ENCODE measurements at places on chromosomes 12 and 14.

DNA sequence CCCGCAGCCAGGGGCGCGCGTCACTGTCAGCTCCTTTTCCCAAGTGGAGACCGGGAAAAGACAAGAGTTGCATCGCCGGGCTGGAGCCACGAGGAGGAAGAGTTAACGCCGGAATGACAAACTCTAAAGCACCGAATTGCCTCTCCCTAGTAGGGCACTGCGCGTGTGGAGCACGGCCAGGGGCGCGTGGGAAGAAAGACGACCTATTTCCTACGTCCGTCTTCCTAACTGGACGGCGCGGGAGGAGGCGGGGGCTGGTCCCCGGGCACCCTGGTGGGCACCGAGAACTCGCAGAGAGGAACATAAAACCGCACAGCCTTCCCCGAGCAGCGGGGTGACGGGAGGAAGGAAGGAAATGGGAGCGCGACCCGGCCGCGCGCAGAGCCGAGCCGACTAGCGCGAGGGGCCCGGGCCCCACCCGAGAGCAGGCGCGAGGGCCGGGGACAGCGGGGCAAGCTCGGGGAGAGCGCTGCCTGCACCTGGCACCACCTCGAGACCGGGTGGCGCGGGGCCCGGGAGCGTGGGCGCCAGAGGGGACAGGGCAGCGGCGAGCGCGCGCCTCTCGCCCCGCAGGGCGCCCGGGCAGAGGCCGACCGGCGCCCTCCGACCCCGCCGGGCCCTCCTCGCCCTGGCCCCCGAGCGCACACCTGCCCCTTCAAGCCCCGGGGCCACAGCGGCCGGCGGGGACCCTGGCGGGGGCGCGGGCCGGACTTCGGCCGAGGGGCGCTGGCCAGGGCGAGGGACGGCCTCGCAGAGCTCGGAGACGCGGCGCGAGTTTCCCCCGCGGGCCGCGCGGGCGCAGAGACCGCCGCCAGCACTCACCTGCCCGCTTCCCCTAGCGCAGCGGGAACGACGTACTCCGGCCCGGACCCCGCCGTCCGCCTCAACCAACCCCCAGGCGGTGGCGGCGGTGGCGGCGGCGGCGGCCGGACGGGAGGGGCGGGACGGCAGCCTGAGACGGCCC, at the start of gene SETD3:
TSS of gene SETD3 (minus strand) at position 954 of the 964 bp plus-strand sequence. CDS start 15,054 bp downstream, outside the sequence.
- peak; percentile 72 for DNase-seq

GRCh38 chr12:68406134-68406576, 74.0 kb upstream of the MDM1 start:
- no peak for DNase-seq

- no peak for DNase-seq
These were observed 180.5 kb downstream of the BCAT1 start for GRCh38 chr12:24768415-24768814.

- peak; percentile 57 for DNase-seq
These were observed 5.7 kb upstream of the KLRK1 start for GRCh38 chr12:10395390-10395998.

DNA sequence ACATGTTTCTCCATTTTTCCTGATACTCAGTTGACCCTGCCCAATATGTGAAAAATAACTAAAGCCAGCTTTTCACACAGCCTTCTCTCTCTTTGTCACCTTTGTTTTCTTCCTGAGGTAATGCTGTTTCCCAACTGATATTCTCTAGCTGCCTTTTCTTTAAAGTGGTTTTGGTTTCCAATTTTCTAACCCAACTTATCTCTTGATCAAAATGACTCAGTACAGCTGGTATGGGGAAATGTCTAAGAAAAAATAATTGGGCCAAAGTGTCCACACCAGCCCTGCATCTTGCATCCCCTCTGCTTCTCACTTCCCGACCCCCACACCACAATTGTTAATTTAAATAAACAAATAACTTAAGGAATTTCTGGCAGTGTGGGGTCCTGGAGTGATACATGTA, 193.8 kb downstream of the SYT1 start:
- no peak for DNase-seq

GRCh38 chr14:102593061-102593824, 794 bp downstream of the RCOR1 start:
- peak; percentile 77 for DNase-seq

- peak; percentile 83 for DNase-seq
These were observed 386 bp downstream of the HDAC7 start for GRCh38 chr12:47819138-47819895.

DNA sequence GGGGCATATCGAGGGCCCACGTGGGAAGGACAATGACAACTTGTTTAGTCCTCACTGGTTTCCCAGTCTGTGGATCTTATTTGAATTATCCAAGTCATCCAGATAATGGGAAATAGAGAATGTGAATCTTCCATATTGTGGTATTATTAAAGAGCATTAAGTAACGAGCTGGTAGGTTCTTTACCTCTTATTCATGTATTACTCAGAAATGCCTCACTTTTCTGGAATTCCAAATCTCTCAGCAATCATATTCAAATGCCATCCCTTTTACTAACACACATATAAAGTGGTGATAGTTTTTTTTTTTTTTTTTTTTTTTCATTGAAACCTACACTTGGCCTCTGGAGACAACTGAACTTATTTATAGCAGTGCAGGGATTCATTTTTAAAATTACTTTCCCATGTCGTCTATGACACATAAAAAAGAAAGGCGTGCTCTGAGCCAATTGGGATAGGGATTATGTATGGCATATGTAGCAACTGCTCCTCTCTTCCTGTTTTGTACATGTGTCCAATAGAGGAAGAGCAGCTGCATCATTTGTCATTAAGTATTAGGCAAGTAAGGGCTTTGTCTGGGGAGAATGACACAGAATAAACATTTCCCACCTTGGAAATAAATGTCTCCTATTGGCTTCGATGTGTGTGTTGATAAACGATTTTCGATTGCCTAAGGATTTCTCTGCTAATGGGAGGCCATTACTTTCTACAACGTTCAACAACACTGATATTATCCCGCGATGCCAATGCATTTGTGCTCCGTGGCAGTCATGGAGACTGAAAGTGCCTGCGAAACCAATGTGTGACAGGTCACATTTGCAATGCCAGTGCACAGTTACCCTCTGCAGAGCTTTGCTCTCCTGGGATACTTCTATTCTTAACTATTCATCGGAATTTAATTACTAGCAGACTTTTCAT, 78.6 kb upstream of the IFNG-AS1 start:
- DNase-seq: no peak

DNA sequence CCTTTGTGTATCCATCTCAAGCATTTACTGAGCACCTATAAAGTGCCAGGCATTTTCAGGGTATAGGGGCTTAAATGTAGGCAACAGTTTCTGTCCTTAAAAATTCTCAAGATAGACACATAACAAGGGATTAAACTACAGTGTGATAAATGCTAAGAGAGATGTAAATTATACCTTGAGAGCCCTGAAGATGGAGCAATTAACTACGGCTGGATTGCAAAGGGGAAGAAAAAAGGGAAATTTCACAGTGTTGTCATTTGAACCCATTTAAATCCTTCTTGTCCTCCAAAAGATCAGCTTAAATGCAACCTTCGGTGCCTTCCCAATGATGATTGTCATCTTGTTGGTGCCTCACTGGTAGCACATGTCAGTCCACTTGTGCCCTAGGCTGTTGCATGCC, 11.5 kb upstream of the IL26 start:
- no peak for DNase-seq

DNA sequence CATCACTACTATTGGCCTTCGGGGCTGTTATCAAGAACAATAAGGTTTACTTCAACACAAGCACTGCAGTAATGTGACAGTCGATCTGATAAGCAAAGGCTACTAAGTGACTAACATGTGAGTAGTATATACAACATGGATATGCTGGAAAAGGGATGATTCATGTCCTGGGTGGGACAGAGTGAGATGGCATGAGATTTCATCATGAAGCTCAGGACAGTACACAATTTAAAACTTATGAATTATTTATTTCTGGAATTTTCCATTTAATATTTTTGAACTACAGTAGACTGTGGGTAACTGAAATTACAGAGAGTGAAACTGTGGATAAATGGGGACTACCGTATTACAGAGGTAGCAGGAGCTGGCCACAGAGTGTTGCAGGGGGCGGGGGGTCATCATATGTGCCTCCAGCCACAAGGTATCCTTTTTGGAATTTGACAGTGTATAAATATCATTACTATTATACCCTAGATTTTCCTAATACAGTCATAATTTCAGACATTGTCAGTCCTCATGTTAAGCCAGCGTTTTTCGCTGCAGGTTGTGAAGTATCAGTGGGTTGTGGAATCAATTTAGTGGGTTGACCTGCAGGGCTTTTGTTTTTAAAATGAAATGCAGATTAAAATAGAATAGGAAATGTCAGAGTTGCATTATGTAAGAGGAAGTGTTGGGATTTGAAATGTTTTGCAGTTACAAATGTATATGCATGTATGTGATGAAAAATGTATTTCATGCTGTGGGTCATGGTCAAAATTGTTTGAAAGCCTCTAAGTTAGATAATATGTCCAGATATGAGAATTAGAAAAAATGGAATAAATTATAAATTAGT, 148.0 kb upstream of the NUDT4 start:
- no peak for DNase-seq

DNA sequence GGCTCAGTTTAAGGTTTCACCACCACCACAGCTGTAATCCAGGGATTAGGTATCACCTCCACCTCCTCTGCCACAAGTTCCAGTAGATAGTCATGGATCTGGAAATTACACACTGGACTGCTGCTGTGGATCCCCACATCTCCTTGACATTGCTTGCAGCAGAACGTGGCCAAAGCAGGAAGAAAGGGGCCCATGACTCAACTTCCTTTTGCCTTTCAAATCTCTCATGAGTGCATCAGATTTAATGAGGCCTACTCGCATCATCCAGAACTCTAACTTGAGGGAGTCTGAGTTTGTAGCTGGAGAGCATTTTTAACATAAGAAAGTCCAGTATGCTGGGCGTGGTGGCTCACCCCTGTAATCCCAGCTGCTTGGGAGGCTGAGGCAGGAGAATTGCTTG, 29.2 kb upstream of the TMED10 start:
- no peak for DNase-seq

- no peak for DNase-seq
These were observed 30.7 kb downstream of the FOXN3 start for GRCh38 chr14:89386212-89386886.

GRCh38 chr12:97169889-97170567, 263.0 kb downstream of the NEDD1 start:
- no peak for DNase-seq

DNA sequence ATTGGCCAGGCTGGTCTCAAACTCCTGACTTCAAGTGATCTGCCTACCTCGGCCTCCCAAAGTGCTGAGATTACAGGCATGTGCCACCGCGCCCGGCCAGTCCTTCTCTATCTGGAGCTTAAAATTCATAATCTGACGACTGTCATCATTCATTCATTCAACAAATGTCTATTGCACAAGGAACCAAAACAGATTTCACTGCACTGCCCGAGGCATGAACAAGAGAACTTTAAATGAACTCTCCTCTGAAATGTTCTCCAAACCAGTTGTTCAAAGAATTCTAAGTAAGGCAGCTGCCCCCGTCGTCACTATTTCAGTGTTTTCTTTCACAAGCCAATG, 44.8 kb upstream of the METAP2 start:
- no peak for DNase-seq

- no peak for DNase-seq
These were observed 119.1 kb upstream of the ATXN7L3B start for GRCh38 chr12:74418573-74418972.

Measured in activated CD8-positive, alpha-beta memory T cell treated with anti-CD3 and anti-CD28 coated beads, Interleukin-2, amount 50 U/mL, for 48 hours (primary cell).